ENCODE measurements at places on chromosomes 13 and 19. TPM values are rescaled to one million over a fixed set of nuclear protein-coding genes. Genes with fewer than 3 reads are reported as not detected.

GRCh38 chr13:96673825-96674224 lies 320.5 kb downstream of the OXGR1 start:
- H3K4me1 ChIP-seq, result no peaks in the 10 kb centered on the region
- H3K27ac ChIP-seq, result no peak overlapping the region

DNA sequence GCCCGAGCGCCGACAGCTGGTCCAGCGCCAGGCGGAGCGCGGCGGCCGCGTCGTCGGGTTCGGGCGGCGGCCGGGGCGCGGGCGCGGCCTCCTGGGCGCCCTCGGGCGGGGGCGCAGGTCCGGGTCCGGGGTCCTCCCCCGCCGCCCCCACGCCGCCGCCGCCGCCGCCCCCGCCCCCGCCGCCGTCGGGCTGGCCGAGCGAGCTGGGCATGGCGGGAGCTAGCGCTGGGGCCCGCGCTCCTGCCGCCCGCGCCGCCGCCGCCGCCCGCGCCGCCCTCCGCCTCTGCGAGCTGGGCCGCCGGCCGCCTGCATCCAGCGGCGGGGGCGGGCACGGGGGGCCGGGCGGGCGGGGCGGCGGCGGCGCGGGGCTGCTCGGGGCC lies 287 bp downstream of the MEX3D start:
- peaks cover 9% of the 10 kb centered on the region for H3K4me1 ChIP-seq
- H3K36me3 ChIP-seq, result no peaks in the 10 kb centered on the region
- DNase-seq, result no peak
- peak overlapping the region; percentile 57 for H3K4me3 ChIP-seq

DNA sequence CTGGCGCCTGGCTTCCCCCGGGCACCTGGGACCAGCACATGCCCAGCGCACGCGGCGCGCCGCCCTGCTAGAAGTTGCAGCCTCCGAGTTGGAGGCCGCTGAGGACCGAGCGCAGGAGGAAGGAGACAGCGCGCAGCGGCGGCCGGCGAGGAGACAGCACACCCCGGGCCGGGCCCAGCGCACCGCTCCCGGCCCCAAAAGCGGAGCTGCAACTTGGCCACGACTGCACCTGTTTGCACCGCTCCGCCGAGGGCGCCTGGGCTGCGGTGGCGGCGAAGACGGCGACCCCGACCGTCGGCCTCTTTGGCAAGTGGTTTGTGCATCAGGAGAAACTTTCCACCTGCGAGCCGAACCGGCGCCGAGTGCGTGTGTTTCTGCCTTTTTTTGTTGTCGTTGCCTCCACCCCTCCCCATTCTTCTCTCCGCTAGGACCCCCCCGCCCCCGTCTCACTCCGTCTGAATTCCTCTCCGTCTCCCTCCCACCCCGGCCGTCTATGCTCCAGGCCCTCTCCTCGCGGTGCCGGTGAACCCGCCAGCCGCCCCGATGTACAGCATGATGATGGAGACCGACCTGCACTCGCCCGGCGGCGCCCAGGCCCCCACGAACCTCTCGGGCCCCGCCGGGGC lies at the start of gene SOX1:
TSS of gene SOX1 (plus strand) at position 34 of the 626 bp plus-strand sequence. CDS start at position 544, 510 bp downstream.
- H3K4me1 ChIP-seq, result no peaks in the 10 kb centered on the region
- no peaks in the 10 kb centered on the region for H3K36me3 ChIP-seq
- H3K27ac ChIP-seq, result no peak within 1 kb of the TSS
- DNase-seq, result no peak
- H3K27me3 ChIP-seq, result peaks cover 7% of the 10 kb centered on the region

LGALS14 gene
- total RNA-seq, result not detected

- peak; percentile 69 for DNase-seq
- H3K4me1 ChIP-seq, result peaks cover 17% of the 10 kb centered on the region
- H3K36me3 ChIP-seq, result peaks cover 26% of the 10 kb centered on the region
- peak overlapping the region; percentile 87 for H3K4me3 ChIP-seq
These were observed 536 bp downstream of the FAM32A start for GRCh38 chr19:16185768-16186123.
